ENCODE measurements at places on chromosomes 2 and 18.

DNA sequence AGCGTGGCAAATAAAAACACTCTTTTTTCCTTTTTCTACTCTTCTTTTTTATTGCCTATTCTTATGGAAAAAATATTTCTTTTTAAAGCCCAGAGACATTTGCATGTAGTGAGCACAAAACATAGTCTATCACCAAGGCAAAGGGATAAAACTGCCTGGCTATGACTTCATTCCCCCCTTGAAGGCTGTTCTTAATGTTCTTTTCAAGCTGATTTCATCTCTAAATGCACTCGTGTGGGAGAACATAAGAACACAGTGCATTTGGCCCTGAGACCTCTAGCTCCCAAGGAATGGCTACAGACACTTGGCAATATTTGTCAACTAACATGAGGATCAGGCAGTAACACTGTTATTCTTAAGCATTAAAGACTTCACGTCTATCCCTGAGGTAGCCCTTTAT, 17.4 kb upstream of the DNAJC10 start:
- no peak for DNase-seq

GRCh38 chr2:112709703-112710102, 11.1 kb upstream of the NT5DC4 start:
- DNase-seq, result no peak

DNA sequence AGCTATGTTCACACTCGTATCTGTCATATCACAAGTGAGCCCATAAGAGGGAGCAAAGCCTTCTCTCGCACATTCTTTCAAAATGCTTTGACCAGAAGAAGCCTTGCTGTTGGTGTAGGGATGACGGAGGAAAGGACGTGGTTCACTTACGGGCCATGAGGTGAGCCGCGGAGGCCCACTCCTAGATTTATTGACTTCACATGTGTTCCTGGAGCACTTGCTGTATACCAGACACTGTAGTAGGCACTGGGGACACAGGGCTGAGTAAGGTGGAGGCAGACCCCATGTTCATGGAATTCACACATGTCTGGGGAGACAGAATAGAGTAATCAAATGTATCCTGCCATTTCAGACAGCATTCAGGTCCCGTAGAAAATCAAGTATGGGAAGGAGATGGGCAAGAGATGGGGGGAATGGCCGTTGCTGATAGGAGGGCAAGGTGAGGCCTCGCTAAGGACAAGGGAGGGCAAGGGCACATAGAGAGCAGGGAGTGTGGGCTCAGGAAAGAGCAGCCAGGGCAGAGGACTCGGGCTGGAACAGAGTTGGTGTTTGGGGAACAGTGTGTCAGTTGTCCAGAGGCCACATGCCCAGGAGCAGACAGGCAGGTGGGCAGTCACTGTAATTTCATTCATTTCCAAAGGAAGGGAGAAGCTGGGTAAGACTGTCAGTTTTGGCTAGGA, 182.2 kb downstream of the LDLRAD4 start:
- no peak for DNase-seq

- DNase-seq, result no peak
Measured at GRCh38 chr2:62787386-62787785, 81.9 kb downstream of the EHBP1 start.

- no peak for DNase-seq
Measured at GRCh38 chr18:79991494-79991893, 3.1 kb upstream of the TXNL4A start.

- DNase-seq, result peak; percentile 62
Measured at GRCh38 chr18:36297417-36298125, at the start of gene FHOD3. TSS of gene FHOD3 (plus strand) at chr18:36297713. CDS start at chr18:36297836, 123 bp downstream.

GRCh38 chr2:239274391-239275043, 126.3 kb downstream of the HDAC4 start:
- no peak for DNase-seq

DNA sequence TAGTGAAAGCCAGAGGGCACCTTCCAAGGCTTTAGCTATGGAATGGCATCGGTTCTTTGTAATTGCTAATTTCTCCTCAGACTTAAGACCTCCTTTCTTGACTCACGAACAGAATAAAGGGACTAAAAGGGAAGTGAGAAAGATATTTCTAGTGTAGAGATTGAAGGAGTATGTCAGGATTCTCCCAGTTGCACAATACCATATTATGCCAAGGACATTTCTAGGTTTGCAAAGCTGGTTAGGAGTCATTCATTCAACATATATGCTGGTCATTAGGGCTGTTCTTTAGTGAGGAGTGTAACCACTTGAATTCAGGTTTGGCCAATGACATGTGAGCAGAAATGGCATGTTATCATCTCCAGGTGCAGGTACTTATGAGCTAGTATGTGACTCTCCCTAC, 7.4 kb downstream of the REEP1 start:
- DNase-seq, result no peak

DNA sequence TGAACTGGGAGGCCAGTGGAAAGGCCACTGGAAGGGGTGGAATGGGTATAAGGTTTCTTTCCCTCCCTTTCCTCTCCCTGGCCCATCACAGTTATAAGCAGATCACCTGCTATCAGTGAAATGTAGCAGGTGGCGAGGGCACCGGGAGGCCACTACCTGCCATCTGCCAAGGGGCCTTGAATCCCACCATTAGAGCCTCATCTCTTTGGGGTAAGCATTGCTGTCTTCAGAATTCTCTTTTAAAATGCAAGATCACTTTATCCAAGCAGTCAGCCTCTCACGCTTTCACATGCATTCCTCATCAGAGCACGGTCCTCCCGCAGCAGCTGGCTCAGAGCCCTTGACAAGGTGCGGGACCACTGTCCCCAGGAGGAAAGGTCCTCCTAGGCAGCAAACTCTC, 268.5 kb downstream of the CELF4 start:
- DNase-seq, result no peak

GRCh38 chr18:37483984-37484819, 81.4 kb downstream of the CELF4 start:
- DNase-seq, result no peak

DNA sequence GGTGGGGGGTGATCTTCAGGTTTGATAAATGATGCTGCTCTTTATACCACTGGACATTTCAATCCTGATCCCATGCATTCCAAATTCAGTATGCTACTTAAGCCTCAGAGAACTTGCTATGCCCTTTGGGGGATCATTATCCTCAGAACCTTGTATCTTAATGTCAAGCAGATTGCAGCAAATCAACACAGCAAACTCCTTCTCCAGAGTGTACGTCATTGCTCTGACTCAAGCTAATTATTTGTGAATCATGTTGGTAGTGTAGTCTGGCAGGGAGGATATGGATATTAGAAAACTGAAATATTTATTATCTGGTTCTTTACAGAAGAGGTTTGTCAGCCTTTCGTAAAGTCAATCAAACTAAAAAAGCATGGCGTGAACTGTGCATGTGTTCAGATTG, 562.5 kb upstream of the FAM98A start:
- no peak for DNase-seq

DNA sequence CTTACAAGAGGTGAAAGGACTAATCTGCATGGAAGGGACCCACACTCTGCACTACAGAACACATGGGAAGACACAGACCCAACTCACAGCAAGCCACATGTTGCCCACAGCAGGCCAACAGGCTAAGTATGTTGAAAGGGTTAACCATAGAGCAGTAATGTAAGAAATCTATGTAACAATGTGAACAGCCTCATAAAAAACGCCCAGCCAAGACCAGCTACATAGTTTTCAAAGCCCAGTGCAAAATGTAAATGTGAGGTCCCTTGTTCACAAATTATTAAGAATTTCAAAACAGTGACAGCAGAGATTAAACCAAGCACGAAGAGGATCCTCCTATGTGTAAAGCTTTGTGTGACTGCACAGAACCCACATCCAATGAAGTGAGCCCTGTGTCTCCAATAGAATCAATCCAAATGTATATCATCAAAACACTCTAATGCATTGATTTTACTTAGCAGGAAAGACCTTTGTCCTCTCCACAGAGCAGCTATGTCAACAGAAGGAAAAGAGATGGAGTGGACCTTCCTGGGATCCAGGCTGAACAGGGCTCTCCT, 210.1 kb downstream of the AGPS start:
- no peak for DNase-seq

DNA sequence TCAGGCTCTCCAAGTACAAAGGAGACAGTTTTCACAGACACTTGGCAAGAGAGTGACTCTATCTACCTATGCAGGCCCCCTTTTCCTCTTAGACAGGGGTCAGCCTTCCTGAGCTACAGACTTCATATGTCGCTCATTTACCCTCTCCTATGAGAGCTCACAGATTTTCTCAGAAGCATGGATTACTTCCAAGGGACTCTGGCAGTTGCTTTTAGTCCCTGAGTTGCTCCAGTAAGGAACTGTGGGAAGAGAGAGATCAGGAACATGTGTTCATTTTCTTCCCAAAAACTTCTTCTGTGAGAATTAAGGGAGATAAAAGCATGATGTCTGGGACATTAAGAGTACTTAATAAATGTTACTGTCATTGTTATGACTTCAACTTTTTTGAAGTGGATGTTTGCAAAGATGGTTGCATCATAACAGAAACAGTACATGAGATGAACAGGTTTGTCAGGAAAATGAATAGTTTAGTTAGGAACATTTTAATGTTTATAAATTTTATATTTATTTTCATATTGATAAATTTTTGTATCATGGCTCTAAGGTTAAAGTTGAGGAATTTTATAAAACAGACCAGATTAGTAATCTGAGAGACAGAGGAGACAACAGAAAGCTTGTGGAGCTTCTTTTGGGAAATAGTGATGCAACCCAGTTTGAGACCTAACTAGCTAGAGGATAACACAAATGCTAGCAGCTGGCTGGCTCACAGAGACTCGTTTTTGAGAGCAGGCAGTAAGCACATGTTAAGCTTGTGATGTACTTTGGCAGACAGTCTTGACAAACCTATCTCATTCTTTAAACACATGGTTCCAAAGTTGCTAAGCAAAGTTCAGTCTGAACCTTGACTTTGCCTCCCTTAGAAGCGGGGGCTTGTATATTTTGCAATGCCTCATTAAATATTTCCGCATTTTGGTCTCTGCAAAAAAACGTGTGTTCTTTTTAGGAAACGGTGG, 21.7 kb upstream of the UGP2 start:
- no peak for DNase-seq

- no peak for DNase-seq
Measured at GRCh38 chr2:203327582-203327900, 653 bp upstream of the ABI2 start.

- DNase-seq, result no peak
Measured at GRCh38 chr2:62348700-62349099, 152.8 kb downstream of the B3GNT2 start.

DNA sequence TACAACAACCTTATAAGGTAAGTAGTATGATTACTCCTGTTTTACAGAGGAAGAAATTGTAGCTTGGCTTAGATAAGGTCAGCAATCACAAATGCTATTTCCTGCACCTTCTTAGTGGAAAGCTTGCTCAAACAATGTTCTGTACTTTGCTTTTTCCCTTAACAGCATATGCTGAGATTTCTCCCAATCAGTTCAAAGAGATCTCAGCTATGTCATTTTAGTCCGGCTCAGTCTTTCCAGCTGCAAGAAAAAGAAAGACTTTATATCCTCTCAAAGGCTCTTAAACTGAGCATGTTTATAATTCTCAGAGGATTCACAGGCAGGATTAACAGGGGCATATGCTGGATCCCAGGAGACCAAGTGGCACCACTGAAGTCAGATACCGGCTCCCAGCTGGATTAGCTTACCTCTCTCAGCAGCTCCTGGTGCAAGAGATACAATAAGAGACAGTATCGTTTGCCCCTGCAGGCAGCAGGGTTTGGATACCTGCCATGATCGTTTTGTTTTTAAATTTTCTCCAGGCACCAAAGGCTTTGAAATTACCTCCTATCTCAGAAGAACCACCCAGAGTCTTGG, 29.5 kb downstream of the KIAA2012 start:
- no peak for DNase-seq

GRCh38 chr18:76447258-76447890, 47.7 kb downstream of the ZNF516 start:
- DNase-seq, result no peak

DNA sequence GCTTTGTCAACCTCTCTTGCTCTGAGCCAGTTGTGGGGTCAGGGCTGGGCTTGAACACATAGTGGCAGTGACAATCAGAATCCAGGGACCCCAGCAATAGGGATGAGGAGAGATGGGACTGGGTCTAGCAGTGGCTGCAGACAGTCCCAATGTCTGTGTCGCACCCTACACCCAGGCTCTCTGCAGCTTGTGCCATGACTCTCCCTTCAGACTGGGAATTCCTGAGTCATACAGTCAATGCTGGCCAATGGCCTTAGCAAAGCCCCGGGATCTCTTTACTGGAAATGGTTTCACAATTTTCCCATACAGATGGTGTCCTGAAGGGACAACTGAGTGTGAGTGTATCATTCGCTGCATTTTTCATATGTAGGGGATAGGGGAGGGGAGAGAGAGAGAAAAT, 74.2 kb upstream of the CELF4 start:
- DNase-seq, result no peak

GRCh38 chr2:152466041-152466440, 131.1 kb downstream of the FMNL2 start:
- DNase-seq, result no peak

GRCh38 chr18:24811950-24812681, 351.7 kb downstream of the HRH4 start:
- DNase-seq, result no peak

DNA sequence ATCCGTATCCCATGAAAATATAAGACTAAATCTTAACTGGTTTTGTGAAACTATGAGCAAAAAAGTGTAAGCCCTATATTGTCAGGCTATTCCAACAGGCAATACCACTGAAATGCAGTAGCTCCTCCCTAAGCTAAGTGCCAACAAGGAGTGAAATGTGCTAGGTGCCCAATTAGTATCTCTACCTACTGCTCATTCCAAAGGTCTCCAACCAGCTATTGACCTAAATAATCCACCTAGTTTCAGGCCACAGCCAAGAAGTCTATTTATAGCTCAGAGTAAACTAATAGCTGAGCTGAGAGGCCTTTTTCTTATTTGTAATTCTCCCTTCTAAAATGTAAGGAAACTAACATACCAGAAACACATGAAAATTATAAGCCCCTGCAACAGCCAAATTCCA, 482.2 kb downstream of the DCC start:
- no peak for DNase-seq

DNA sequence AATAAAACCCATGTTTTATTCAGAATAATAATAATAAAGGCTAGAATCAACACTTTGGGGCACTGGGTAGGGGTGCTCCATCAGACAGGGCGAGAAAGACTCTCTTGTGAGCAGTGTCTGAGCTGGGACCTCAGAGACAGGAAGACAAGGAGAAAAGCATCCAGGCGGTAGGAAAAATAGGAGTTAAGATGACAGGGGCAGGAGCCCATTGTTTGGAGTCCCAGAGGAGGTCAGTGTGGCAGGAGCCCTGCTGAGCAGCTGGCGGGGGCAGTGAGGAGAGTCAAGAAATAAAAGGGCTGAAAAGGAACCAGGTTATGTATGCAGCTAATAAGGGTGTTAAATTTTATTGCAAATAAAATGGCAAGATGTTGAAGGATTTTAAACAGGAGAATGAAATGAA, 457.4 kb downstream of the FBXO15 start:
- no peak for DNase-seq

GRCh38 chr18:26579941-26580618, 31.7 kb upstream of the KCTD1 start:
- no peak for DNase-seq

- no peak for DNase-seq
Measured at GRCh38 chr2:238240757-238241711, 1.2 kb upstream of the HES6 start.

DNA sequence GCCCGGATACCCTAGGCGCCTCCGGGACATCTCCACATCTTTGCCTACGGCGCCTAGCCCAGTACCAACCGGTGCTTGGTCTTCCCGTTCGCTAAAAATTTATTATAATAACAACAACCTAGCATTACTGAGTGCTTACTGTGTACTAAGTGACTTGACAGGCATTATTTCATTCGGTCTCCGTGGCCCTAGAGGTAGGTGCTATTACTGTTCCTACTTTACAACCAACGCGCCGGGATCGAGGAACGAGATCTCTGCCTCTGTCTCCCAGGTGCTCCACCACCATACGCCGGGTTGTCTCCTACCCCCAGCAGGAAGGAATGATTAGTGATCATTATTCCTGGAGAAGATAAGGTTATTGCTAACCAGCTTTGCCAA, 657 bp upstream of the BIN1 start:
- DNase-seq, result no peak

All from anterior cingulate cortex (tissue), 58 donors.